Left ventricle myocardium inferior (tissue), 1 donor: ENCODE measurements at places on chromosomes 7 and 10.

- no peak for DNase-seq
- no peaks in the 10 kb centered on the region for H3K27me3 ChIP-seq
- no peak overlapping the region for H3K27ac ChIP-seq
- H3K36me3 ChIP-seq, result no peaks in the 10 kb centered on the region
- H3K4me1 ChIP-seq, result peaks cover 9% of the 10 kb centered on the region
Observed at GRCh38 chr10:14560274-14560673, 214.4 kb downstream of the FAM107B start.

GRCh38 chr10:76036111-76036940 is 604.9 kb downstream of the LRMDA start:
- DNase-seq, result peak; percentile 75
- peaks cover 9% of the 10 kb centered on the region for H3K36me3 ChIP-seq
- H3K4me3 ChIP-seq, result peak overlapping the region; percentile 51
- H3K27me3 ChIP-seq, result no peaks in the 10 kb centered on the region
- H3K27ac ChIP-seq, result no peak overlapping the region
- H3K4me1 ChIP-seq, result peaks cover 15% of the 10 kb centered on the region

- H3K36me3 ChIP-seq, result peaks cover 8% of the 10 kb centered on the region
- DNase-seq, result no peak
- H3K27me3 ChIP-seq, result no peaks in the 10 kb centered on the region
- H3K27ac ChIP-seq, result no peak overlapping the region
Observed at GRCh38 chr7:132154248-132154647, 422.0 kb downstream of the PLXNA4 start.

DNA sequence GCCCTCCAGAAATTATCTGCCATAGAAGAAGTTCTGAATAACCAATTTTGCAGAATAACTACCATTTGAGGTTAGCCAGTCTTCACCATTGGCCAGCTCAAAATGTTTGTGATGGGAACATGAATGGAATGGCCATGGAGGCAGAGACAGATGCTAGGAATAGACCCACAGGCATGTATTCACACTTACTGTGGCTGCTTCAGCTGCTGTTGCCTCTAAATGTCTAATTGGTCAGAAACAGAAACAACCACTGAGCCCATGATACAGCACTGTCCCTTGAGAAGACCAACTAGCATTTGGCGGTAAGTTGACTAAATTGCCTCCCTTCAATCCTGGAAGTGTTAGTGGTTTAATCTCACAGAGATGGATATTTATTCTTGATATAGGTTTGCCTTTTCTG is 38.6 kb upstream of the TAS2R16 start:
- H3K4me3 ChIP-seq, result no peak overlapping the region
- no peak for DNase-seq
- no peaks in the 10 kb centered on the region for H3K27me3 ChIP-seq
- no peaks in the 10 kb centered on the region for H3K36me3 ChIP-seq
- no peaks in the 10 kb centered on the region for H3K4me1 ChIP-seq

- H3K27ac ChIP-seq, result no peak overlapping the region
- H3K4me1 ChIP-seq, result no peaks in the 10 kb centered on the region
- H3K36me3 ChIP-seq, result no peaks in the 10 kb centered on the region
- H3K4me3 ChIP-seq, result no peak overlapping the region
- DNase-seq, result no peak
- no peaks in the 10 kb centered on the region for H3K27me3 ChIP-seq
Observed at GRCh38 chr7:19554581-19554980, 154.3 kb downstream of the POLR1F start.

- H3K4me1 ChIP-seq, result peaks cover 31% of the 10 kb centered on the region
- no peak for DNase-seq
- no peak overlapping the region for H3K27ac ChIP-seq
- H3K4me3 ChIP-seq, result no peak overlapping the region
- peaks cover 46% of the 10 kb centered on the region for H3K27me3 ChIP-seq
Observed at GRCh38 chr7:2689951-2690705, 2.1 kb downstream of the AMZ1 start.
